Neuronal stem cell (in vitro differentiated cells): ENCODE measurements at places on chromosomes 3 and 15.

DNA sequence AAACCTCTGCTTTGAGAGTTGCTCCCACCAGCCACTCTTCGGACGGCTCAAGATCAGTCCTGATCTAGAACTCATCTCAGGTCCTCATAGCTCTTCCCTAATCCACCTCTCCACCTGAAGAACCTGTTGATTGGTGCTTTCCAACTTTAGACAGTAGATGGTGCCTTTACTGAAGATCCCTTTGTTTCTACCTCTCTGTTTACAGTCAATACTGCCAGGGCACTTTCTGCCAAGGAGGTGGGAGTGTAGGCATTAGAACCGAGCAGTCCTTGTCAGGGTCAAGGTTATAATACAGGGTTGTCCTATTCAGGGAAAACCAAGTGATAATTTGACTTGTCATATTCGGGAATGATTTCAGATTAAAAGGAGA is 1.2 kb downstream of the CGNL1 start:
- DNase-seq = no peak

- DNase-seq = no peak
Observed at GRCh38 chr3:19972054-19972453, 25.2 kb downstream of the RAB5A start.

DNA sequence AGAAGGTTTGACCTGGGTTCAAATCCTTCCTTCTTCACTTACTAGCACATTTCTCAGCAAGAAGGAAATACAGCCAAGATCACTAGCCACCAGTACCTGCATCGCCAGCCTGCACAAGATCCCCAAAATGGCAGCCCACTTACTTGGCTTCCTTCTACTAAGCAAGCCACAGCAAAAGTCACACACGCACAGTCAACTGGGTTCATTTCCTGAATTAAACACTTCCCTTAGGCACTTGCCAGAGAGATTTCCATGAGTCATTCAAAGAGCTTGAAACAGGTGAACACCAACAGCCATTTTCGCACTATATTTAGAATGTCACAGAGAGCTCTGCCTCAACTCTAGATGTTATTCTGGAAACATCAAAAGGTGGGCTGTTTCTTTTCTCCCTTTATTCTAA is 42.6 kb downstream of the MGLL start:
- no peak for DNase-seq

DNA sequence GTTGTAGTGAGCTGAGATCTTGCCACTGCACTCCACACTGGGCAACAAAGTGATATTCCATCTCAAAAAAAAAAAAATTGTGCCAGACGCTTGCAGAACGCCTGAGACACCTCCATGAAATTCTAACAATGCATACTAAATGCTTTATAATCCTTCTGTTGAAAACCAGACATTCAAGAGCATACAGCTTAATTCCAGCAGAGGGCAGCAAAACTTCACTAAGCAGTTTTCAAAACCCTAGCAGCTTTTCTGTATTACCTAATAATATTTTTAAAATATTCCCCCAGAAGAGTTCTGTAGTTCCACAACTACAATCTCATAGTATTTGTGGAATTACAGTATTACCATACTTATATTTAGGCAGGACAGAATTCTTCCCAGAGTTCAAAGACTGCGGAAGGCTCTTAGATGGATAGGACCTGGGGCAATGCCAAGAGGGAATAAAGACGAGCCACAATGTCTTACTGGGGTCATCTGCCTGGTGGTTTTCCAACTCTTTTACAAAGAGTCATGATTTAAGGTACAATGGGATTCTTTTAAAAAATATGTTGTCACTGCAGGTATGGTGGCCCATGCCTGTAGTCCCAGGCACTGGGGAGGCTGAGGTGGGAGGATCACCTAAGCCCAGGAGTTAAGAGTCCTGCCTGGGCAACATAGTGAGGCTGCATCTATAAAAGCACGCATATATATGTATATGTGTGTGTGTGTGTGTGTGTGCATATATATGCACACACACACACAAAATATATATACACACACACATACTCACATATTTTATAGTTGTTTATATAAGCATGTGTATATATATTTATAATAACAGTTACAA is 19.6 kb upstream of the TASOR start:
- peak; percentile 51 for DNase-seq

GRCh38 chr3:140472306-140473020 is 205.4 kb upstream of the TRIM42 start:
- no peak for DNase-seq

GRCh38 chr3:178193846-178194245 is 342.4 kb upstream of the KCNMB2 start:
- DNase-seq = no peak

GRCh38 chr3:193962986-193963685 is 172.8 kb upstream of the HES1 start:
- DNase-seq = no peak

DNA sequence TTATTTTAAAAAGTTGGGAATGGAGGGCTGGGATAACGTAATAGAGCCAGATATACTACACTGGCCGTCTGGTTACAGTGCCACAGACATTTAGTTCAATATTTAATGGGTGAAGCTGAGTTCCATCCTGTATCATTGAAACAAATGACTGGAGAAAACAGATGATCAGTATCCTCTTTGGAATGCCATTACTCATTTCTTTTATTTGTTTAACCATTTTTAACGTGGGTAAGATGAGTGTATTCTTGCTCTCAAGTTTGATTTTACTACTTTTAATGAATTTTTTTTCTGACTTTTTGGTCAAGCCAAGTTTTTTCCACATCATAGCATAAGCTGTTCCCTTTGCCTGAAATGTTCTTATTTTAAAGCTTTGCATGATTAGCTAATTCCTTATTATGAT is 53.9 kb upstream of the GRM7 start:
- no peak for DNase-seq

GRCh38 chr3:56837196-56837955 is 35.6 kb upstream of the ARHGEF3 start:
- DNase-seq = no peak
